Stimulated activated CD8-positive, alpha-beta memory T cell treated with anti-CD3 and anti-CD28 coated beads, Interleukin-12 subunit alpha, Interleukin-12 subunit beta, amount 100 ng/mL, for 1 hour (primary cell): ENCODE measurements at places on chromosomes 3 and 15.
A peak's percentile ranks its signal among the peaks of the same experiment; 100 is the strongest.

- DNase-seq, result no peak
Measured at GRCh38 chr3:43785551-43785950, 94.8 kb downstream of the ABHD5 start.

- no peak for DNase-seq
Measured at GRCh38 chr3:40192628-40193027, 116.9 kb upstream of the EIF1B start.

- no peak for DNase-seq
Measured at GRCh38 chr15:90322538-90322937, 29.5 kb upstream of the ZNF774 start.

- no peak for DNase-seq
Measured at GRCh38 chr3:32217339-32217738, 21.1 kb upstream of the CMTM8 start.

DNA sequence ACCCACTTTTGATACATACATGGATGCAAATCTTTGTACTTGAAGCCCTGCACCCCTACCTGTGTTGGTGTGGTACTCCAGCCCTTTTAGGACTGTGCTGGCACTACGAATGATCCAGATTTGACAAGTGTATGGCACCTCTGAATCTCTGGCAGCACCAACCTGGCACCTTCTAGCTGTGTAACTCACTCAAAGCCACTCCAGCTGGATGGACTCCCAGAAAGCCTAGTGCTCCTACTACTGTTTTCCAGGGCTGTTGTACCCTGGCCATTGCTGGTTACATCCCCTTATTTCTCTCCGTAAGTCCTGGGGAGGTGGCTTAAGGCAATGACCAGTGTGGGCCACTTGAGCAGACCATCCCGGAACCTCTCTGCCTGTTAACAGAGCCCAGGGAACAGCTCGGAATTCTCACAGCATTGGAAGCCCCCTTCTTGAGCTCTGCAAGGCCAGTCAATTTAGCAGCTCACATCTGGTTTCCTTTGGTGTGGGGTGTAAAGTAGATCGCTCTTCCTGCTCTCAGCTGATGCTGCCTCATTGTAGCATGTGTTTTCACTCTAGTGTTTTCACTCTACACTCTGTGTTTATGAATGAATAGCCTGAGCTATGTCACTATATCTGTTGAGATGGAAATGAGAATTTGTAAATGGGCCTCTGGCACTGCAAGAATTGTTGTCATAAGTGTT, 12.2 kb downstream of the CALML4 start:
- DNase-seq, result no peak

DNA sequence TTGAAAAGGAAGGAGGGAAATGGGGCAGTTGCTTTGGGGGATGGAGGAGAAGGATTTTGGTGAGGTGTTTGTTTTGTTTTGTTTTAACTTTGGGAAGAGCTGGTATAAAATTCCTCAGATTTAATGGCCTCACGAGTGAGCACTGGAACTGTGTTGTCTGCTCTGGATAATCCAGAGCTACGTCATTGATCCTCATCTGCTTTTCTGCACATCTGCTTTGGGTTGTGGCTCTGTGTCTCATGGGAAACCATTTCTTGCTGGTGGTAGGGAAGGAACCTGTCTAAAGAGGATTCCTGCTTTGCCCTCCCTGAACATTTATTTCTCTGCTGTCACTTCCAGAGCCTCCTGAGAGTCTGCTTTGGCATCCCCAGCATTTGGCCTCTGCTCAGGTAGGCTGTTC, 3.1 kb downstream of the SNRK start:
- DNase-seq, result no peak

DNA sequence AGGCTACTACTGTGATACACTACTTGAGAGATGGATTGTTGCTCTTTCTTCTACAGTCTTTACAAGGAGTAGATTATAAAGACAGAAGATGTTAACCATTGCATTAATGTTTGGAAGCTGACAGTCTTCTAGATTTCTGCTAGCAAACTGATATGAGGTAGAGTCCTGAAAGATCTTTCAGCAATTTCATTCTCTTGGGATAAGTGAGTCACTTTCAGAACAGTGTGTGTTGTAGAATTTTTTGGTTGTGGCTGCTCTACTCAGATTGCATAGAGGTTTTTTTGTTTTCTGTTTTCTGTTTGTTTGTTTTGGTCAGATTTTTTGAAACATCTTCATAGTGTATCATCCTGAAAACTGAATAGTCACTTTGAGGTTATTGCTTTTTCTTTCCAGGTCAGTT, 17.1 kb downstream of the TNFSF10 start:
- DNase-seq, result no peak

GRCh38 chr3:23856286-23856685, 50.5 kb downstream of the UBE2E1 start:
- no peak for DNase-seq

DNA sequence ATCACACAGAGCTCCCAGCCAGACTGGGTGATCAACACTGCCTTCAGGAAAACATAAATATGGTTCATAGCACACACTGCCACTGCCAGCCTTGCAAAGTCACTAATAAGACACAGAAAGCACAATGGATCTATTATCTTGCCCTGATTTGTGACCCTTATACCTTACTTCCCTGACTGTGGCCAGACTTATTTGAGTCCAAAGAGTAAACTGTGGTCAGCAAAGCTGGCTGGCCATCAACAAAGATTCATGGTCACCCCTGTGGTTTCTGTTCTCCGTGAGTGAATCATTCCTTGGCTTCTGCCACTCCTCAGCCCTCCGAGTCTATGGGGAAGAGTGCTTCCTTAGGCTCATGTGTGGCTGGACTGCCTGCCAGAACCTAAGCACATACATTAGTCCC, 437.7 kb downstream of the RAP2B start:
- no peak for DNase-seq

GRCh38 chr3:13069495-13069894, 3.7 kb downstream of the IQSEC1 start:
- DNase-seq, result peak; percentile 21

- DNase-seq, result no peak
Measured at GRCh38 chr15:79862191-79862590, 34.6 kb downstream of the MTHFS start.

GRCh38 chr3:53318522-53318921, 28.8 kb downstream of the DCP1A start:
- DNase-seq, result no peak

DNA sequence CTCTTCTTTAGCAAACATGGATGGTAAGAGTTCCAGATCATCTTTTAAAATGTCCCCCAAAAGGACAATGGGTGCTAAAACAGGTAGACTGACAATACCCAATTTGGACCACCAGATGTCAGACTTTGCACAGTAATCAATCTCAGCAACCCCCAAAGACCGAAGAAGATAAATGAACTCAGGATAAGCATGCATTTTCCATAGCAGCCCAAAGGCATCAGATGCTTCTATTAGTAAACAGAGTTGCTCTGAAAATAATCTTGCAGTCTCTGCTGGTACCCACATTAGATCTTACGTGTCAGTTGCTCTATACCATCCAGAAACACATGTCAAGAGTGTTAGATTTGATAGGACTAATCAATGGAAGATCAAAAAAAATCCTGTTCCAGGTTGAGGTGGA, 20.6 kb downstream of the MYH15 start:
- DNase-seq, result peak; percentile 21

DNA sequence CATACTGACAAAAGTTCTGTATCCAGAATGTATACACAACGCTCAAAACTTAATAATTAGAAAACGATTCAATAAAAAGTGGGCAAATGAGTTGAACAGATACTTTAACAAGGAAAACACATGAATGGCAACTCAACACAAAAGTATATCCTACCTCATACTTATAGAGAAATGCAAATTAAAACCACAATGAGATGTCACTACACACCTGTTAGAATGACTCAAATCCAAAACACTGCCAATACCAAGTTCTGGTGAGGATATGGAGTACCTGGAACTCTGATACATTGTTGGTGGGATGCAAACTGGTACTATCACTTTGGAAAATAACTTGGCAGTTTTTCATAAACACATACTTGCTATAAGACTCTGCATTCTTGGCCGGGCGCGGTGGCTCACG, 42.1 kb downstream of the PRTG start:
- no peak for DNase-seq

GRCh38 chr3:28980631-28981030, 300.2 kb upstream of the RBMS3 start:
- DNase-seq, result no peak

GRCh38 chr3:20488151-20488550, 302.1 kb upstream of the SGO1 start:
- no peak for DNase-seq

GRCh38 chr3:14283092-14283812, 104.6 kb downstream of the LSM3 start:
- no peak for DNase-seq

- no peak for DNase-seq
Measured at GRCh38 chr15:68369931-68370767, 61.8 kb downstream of the ITGA11 start.

- no peak for DNase-seq
Measured at GRCh38 chr3:12948891-12949711, 107.7 kb upstream of the RPL32 start.

GRCh38 chr3:55405436-55405835, 81.7 kb downstream of the WNT5A start:
- DNase-seq, result no peak

DNA sequence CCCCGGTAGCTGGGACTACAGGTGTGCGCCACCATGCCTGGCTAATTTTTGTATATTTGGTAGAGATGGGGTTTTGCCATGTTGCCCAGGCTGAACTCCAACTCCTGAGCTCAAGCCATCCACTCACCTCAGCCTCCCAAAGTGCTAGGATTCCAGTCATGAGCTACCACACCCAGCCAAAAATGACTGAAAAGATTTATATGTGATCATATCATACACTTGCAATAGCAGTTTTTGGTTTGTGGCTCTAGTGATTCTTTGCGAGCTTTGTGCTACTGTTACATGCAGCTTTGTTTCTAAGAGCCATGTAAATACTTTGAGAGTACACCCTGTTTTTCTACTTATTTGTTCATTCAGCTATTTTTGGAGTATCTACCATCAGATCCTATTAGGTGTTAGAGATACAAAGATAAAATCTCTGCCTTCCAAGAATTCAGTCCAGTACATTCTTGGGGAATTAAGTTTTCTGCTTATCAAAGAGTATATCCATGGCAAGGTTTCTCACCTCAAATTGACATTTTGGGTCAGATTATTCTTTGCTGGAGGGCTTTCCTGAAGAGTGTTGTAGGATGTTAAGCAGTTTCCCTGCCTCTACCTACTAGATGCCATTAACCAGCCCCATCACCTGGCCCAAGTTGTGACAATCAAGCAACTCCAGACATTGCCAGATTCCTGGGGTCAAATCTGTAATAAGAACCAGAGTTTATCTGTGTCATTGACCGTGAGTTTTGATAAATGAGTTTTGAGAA, 15.0 kb downstream of the SNAP23 start:
- DNase-seq, result no peak

- no peak for DNase-seq
Measured at GRCh38 chr3:140186421-140186920, 251.5 kb downstream of the CLSTN2 start.

- DNase-seq, result no peak
Measured at GRCh38 chr15:39059917-39060316, 495.3 kb upstream of the RASGRP1 start.

DNA sequence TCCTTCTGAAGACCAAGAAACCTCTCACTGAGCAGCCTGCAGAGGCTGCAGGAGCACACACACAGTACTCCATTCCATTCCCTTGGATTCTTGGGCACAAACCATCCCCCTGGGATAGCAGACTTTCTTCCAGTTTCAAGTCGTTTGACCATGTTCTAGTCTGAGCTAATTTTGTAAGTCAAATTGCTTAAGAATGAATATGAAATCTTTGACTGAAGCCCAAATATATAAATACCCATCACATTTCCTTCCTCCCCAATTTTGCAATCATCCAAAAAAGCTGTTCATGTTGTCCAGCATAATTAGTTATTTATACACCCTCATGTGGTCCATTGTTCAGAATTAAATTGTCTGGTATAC, 231.2 kb upstream of the TPRG1 start:
- DNase-seq, result no peak

GRCh38 chr3:131402391-131403039, 20.9 kb downstream of the NUDT16 start:
- no peak for DNase-seq

DNA sequence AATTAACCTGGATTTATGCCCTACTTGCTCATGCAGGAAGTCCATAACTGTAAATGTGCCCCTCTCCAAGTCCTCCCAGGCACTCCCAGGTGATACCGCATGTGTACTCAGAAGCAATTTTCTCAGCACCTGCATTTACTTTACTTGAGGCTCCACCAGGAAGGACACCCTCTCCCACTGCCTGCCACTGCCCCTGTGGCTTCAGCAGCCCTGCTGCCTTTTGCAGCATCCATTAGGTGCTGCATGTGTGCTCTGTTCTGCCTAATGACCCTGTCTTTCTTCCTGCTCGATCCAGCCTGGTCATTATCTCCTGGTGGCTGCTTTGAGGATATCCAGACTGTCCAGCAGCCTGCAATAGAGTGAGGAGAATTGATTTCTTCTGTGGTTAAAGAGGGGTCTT, 107.6 kb upstream of the SEMA6D start:
- no peak for DNase-seq

GRCh38 chr3:39130026-39130425, 22.5 kb downstream of the TTC21A start:
- no peak for DNase-seq

DNA sequence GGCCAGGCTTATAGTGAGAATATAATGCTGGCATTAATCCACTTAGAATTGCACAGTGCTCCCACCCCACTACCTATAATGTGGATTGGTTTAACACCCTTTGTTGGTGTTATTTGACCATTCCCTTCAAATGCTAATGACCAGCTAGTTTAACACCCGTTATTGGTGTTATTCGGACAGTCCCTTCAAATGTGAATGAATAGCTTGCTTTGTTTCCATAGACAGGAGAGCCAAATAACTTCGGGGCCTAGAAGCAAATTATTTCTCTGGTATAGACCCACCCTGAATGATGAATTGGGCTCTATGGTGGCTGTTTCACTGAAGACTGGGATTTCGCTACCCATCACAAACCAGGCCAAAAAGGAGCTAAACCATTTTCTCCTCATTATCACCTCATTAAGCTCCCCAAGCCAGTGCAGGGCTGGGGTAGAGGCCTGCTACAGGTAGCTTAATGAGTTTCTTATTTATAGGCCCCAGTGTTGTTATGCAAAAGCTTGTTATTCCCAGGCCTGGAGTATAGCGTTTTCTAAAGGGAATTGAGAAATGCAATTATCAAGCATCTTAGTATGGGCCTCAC, 494.1 kb upstream of the DPH6 start:
- no peak for DNase-seq

DNA sequence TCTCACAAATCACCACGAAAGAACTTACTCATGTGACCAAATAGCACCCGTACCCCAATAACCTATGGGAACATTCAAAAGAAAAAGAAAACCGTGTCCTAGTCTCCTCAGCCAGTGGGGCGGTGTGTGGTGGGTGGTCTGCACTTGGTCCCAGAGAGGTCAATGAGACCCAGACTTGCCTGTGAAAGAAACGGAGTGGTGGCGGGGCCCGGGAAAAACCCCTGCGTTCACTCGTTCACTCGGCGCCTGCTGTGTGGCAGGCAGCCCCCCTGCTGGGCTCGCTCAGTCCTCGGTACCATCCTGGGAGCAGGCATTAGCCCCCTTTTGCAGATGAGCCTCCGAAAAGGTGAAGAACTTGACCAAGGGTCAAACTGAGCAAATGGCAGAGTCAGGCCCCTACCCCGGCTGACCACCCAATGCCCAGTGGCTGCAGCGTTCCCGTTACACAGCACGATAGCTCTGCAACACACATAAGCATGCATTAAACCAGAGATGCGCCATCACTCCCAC, 36.0 kb downstream of the ZDHHC19 start:
- DNase-seq, result no peak
